ENCODE measurements at places on chromosomes 2 and 18.

DNA sequence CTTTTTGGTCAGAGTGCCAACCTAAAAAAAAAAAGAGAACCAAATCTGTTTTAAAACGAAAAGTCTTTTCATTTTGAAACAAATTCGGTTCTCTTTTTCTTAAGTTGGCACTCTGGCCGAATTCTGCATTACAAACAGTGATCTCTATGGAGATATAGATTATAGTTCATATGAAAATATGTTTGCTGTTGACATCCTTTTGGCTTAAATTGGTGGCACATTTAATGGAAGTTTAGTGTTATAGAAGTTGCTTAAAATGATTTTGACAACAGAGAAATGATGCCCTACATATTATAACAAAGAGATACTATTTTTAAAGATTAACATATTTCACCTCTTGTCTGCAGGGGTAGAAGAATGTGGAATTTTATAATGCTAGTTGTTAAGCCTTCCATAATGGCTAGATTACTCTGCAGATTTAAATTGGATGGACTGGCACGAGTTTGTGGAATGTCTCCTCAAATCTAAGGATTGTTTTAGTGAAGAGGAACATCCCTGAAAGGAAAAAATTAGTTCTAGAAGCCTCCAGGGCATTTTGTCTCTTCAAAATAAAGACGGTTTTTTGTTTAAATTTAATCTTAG lies 222.9 kb upstream of the CDH2 start:
- DNase-seq: no peak

- DNase-seq: no peak
These were observed 14.5 kb downstream of the ACOXL start for GRCh38 chr2:110746586-110747521.

DNA sequence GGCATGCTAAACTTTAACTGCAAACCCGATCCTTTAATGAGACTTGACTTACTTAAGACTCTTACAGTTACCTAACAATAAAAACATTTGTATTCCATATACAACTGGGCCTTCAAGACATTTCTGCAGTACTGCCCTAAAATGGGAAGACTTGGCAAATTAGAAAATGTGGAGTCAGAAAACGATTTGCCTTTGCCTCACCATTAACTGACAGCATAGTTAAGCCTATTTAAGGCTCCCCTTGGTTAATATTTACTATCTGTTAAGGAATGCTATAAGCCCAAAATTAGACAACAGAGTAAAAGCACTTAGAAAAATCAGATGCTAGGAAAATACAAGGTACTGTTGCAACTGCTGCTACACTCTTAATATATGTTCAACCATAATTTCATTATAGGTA lies 18.7 kb downstream of the TYW5 start:
- DNase-seq: no peak

GRCh38 chr2:47741101-47741500 lies 41.8 kb upstream of the MSH6 start:
- no peak for DNase-seq

GRCh38 chr2:2834516-2835254 lies 503.6 kb upstream of the MYT1L start:
- no peak for DNase-seq

- DNase-seq: no peak
These were observed 352.0 kb downstream of the TNS1 start for GRCh38 chr2:217650716-217651360.

DNA sequence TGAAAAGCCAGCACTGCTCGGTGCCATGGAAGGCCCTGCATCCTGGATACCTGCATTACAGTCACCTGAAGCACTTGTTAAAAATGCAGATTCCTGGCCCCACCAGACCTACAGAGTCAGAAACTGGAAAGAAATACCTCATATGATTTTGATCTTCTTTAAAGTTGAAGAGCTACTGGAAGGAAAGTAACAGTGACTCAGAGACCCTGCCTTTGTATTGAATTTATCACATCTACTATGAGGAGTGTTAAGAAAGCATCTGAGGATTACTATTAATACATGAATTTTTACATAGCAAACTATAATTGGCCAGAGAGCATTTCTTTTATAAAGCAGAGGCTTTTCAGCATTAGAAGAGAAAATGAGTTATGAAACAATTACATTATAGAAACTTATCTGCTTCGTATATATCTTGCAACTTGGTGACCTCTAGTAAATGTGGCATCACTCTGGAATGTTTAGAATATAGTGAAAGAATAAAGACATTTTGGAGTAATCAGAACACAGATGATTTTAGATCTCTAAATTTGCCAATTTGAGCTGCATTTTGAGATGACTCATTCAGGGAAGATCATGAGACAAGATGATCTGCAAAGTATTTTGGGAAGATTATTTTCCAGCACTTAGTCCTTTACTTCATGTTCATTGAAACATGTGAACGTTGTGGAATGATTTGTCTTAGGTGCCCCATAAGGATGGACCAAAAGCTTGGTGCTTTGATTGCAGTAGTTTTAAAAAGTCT lies 12.2 kb downstream of the PTPRM start:
- no peak for DNase-seq

DNA sequence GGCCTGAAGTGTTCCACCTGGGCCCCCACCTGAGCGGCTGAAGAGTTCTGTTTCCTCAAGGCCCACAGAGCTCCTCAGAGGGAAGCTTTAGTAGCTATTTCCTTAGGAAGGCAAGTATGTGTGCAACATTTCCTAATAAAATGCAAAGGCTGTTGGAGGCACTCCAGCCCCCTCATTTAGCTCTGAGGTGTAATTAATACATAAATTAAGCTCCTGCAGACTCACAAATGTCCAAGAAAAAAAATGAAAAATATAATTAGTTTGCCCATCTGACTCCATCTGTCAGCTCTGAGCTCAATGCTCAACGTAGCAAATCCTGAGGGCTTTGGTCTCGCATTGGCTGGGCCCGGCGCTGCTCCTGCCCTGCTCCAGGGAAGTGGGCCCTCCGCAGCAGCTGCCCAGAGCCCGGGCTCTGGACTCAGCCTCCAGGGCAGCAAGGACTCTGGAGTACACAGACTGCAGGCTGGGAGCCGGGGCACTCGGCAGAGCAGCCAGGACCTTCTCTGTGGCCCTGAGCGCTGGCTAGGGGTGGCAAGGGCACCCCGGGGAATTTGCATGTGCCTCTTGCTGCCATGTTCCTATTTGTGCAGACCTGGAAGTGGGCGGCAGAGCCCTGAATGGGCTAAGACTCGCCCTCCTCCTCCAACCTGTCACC lies 23.4 kb upstream of the C1QL2 start:
- DNase-seq: no peak

GRCh38 chr2:236600892-236601291 lies 31.3 kb downstream of the ACKR3 start:
- no peak for DNase-seq

DNA sequence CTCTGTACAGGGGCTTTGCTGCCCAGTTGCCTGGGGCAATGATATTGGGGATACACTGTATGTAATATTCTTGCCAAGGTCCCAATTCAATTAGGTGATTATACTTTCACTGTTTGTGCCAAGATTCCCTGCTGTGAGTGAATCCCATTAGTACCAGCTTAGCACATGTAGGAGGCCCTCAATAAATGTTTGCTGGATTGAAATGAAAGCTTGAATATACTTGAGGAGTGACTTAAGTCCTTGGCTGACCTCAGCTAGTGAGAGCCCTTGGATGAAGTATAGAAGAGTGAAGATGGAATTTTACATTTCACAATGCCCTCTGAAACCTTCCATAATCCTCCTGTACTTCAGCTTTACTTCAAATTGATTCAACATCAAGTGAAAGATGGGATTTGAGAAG lies 102.9 kb downstream of the GATA6 start:
- no peak for DNase-seq

GRCh38 chr2:172560721-172561120 lies 4.8 kb downstream of the PDK1 start:
- DNase-seq: no peak

DNA sequence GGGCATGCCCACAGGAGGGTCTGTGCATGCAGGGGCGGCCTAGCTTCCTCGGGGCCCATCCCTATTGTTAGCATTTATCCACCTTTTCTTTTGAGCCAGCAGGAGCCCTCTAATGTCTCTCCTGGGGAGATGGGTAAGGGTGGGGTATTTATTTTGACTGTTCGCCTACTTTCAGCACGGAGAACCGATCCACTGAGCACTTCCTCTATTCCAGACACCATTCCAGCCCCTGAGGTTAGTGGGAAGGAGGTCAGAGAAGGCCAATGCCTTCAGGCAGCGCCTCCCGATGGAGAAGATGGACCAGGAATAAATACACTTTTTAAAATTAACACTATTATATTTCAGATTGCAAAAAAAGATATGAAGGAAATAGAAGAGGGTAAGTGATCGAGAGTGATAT lies 276.0 kb downstream of the PHLPP1 start:
- no peak for DNase-seq

DNA sequence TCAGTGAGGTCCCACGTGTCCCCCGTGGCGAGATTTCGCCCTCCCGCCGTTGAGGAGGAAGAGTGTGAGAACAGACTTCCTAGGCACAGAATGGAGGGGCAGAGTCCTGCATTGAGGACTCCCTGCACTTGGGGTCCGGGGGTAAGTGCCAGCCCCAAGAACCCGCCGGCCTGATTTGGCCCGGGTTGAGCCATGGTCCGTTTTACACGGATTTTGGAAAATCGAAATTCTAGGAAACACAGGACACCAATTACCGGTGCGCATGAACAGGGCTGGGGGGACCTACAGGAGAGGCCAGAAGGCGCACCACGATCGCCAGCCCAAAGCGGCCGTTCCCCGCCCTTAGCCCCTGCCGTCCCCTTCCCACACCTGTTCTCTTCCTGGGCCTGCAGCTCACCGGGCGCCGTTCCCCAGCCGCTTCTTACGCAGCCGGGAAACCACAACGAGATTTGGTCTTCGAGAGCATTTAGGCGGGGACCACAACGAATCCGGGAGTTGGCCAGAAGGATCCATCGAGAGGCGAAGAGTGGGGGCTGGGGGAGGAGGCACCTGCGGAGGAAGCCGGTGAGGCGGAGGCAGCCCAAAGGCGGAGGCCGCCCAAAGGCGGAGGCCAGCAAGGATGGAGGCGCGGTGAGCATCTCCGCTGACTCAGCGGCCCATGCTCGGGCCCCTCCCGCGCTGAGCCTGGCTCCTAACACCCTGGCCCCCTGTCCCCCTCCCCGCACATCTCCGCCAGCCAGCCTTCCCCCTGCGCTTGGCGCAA lies 464 bp upstream of the TLX2 start:
- no peak for DNase-seq

DNA sequence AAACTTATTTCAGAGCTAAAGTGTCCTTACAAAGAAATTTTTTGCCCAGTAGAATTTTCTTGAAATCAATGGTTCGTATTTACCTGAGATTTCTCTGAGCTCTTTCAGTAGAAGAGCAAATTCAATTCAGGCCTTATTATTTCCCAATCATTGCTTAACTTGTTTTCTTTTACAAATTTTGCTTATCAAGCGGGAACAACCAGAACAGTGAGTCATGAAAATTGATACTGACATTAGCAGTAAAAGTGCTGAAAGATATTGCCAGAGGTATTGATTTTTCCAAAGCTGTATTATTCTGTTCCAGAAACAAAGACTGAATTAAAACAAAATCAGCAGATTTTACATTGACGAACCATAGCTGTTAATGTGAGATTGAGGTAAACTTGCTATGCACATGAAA lies 10.1 kb upstream of the RIOK3 start:
- no peak for DNase-seq

DNA sequence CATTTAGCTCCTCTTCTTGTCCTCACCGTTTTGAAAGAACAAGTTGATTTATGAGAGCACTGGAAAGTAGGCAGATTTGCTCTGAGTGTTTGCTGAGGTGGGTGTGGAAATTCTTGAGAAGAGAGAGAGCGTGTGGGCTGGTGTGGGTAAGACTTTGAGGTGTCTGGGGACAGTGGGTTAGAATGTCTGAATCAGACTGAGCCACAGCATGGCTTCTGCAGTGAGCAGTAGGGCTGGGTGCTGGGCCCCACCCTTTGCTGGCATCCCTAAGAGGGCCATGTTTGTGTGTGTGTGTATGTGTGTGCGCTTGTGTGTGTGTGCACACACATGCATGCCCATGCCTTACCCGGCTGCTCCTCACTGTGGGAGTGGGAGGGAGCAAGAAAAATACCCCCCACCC lies 63.7 kb downstream of the COPS8 start:
- DNase-seq: no peak

GRCh38 chr2:215870986-215871385 lies 142.4 kb downstream of the MREG start:
- no peak for DNase-seq

DNA sequence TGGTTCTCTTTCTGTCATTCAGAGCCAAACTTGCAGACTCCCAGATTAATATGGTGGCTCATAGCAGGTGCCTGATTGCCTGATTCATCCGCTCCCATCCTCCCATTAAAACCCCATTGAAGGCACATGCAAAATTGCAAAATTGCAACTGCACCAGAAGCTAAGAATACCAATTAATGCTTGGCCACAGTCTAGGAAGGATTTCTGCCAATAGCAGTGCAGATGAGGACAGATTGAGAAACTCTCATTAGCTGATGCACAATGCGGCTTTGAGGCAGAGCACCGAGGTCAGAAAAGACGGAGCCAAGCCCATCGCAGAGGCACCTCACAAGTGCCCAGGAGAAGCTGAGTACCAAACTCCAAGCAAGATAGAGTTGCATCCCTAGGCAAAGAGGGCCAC lies 172.8 kb downstream of the ARL4C start:
- no peak for DNase-seq

DNA sequence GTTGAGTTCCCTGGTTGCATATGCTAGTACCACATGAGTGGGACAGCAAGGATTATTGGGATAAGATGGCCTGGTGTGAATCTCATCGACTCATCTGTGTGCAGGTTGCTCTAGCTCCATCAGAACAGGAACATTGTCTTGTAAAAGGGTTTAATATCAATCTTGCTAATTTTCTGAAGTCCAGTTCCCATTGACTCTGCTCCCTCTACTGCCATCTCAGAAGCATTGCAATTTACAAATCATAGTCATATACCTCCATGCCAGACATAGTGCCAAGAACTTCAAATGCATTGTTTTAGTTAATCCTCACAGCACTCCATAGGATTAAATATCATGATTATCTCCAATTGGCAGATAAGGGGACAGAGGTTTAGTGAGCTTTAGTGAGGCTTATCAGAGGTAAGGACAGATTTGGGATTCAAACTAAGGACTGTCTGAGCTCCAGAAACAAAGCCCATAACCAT lies 4.8 kb upstream of the STAT4 start:
- no peak for DNase-seq

- DNase-seq: no peak
These were observed 39.4 kb downstream of the MAP4K4 start for GRCh38 chr2:101736861-101737291.

DNA sequence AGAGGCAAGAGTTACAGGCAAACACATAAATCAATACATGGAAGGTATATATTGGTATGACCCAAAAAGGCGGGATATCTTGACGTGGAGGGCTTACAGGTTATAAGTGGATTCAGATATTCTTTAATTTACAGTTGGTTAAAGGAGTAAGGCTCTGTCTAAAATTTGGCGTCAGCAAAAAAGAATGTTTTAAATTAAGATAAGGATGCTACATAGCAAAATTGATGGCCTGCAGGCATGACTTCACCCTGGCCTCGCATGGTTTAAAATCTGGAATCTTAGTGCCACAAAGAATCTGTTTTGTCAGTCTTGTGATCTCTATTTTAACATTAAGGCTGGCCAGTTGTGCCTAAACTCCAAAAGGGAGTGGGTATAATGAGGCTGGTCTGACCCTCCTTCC lies 58.4 kb upstream of the REL start:
- no peak for DNase-seq

GRCh38 chr2:233448575-233448974 lies 94.3 kb downstream of the DGKD start:
- no peak for DNase-seq

Data from stimulated activated CD8-positive, alpha-beta memory T cell treated with anti-CD3 and anti-CD28 coated beads, Interleukin-15, amount 100 ng/mL, for 24 hours (primary cell).